ENCODE measurements at places on chromosomes 7 and 10.
A peak's percentile ranks its signal among the peaks of the same experiment; 100 is the strongest.

DNA sequence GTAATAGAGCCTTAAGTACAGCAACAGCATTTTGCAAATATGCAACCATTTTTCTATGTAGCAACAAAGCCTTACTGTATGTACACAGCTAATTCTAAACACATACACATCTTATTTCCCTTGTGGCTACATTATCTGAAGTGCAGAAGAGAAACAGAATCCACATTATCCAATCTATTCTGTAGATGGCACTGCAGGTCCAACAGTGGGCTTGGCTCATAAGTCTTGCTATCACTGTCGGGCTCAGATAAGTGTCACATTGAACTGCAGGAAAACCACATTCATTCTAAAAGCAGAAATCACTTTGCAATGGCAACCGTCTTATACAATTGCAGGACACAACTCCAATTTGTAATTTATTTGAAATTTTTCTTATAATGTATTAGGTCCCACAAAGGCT, 109.8 kb upstream of the NOBOX start:
- peak; percentile 35 for DNase-seq

DNA sequence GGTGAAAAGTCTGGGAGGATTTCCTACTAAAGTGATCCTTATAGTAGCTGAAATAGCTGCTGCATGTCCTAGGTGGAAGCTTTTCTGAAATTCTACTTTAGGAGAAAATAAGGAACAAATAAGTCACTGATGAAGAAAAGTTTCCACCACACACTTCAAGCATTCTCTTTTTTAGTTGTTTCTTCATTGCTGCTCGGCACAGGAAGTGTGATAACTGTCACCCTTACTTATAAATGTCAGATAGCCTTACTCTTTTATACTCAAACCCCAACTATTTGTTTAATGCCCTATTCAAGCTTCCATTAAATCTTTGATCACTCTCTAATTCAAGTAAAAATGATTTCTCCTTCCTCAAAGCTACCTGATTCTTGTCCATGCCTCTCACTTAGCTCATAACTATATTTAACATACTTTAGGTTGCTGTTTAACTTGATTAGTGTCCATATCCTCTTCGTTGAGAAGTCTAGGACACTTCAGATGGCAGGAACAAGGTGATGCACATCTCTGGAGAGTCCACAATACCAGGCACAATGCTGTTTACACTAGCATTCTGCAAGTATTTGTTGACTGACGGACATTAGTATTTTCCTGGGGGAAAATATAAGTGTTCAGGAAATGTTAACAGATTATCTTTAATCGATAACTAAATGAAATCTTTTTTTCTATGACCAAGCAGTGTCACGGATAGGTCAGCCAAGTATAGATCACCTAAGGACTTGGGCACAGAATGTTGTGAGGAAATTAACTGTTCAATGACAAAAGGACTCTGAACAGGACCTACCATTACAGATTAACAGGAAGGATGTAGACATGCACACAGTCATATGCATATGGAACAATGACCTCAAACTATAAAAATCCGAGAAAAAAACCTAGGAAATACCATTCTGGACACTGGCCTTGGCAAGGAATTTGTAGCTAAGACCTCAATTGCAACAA, 67.4 kb downstream of the ZNF438 start:
- no peak for DNase-seq

DNA sequence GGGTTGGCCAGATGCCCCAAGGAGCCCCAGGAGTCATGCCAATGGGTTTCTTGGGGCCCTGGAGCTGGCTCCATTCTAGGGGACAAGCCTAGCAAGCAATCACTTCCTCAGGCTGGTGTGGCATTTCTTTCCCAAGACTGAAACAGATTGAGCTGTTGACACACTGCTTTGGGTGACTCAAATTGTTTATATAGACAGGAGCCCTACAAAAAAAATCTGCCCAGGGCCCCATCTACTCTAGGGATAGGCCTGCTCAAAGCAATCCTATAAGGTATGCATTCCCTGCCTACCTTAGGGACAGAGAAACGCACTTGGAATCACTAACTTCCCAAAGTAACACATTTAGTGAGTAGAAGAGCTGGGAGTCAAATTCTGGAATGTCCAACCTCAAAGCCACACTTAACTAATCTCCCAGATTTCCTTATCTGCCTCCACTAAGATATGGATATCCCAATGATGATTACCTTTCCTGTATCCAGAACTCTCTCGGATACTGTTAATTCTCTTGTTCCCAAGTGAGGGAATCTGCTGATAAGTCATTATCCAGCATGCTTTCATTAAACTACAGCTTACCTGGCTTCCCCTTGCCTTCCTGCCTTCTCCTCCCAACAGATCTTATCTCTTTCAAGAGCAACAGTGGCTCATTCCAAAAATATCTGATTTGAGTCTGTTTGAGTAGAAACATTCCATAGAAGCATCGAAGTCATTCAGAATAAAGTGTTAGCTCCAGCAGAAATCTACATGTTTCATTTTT, 3.1 kb downstream of the ABLIM1 start:
- DNase-seq: no peak

DNA sequence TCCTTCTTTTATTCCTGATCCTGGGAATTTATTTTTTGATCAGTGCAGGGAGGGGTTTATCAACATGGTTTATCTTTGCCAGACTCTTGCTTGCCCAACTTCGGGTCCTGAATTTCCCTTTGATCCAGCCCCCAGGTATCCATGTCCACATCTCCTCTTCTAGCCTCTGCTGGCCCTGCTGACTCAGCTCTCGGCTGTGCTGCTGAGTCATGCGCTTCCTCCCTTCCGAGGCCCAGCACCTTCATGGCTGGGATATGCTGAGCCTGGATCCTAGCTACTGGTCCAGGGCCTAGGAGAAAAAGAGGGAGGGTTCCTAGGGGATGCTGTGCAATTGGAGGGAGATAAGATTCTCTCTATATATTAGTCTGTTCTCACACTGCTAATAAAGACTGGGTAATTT, 380.7 kb upstream of the SHH start:
- DNase-seq: no peak

DNA sequence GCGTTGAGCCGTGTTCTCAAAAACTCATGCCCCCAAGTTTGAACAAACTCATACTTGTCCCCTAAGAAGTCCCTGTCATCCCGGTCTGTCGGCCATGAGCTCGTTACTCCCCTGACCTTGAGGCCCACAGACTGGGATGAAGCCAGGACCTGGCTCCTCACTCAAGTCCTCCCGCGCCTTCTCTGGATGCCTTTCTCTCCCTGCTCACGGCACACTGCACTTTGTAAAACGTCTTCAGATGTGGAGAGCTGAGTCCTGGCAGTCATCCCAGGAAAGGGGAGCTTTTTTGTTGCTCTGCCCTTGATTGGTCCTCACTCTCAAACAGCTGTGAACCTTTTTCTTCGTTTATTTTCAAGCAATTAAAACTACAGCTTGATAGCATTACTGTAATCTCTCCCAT, 110.8 kb downstream of the JAZF1 start:
- no peak for DNase-seq

DNA sequence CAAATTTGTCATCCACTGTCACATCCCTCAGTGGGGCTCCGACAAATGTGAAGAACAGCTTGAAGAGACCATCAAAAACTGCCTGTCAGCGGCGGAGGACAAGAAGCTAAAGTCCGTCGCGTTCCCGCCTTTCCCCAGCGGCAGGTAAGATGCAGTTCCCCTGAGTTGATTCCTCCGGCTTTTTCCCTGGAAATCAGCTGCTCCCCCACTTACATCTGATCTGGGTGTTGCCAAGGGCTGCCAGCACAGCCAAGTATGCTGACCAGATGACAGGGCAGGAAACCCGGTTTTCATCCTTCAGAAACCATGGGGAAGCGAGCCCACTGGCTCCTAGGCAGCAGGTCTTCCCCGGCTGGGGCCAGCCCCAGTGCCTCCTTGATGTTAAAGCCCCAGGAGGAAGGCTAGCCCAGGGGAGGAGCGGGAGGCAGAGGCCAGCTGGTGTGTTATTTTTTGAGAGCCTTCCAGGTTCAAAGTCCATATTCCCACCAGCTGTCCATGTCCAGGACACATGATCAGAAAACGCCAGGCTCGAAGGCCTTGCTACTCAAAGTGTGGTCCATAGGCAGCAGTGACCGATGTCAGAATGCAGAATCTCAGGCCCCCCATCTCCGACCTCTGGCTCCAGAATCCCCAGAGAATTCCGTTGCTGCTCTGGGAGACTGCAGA, 23.4 kb downstream of the AIFM2 start:
- no peak for DNase-seq

GRCh38 chr7:27971171-27971812, 209.3 kb downstream of the JAZF1 start:
- no peak for DNase-seq

DNA sequence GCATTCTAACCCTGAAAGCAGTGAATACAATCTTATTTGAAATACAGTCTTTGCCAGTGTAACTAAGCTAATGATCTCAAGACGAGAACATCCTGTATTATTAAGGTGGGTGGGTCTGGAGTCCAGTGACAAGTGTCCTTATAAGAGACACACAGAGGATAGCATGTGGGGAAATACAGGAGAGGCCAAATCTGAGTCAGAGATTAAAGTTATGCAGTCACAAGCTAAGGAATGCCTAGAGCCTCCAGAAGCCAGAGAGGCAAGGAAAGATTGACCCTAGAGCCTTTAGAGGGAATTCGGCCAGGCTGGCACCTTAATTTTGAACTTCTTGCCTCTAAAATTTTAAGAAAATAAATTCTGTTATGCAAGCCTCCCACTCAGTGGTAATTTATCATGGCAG, 87.5 kb upstream of the HGF start:
- DNase-seq: no peak

GRCh38 chr10:95312986-95313495, 22.2 kb upstream of the PDLIM1 start:
- no peak for DNase-seq

DNA sequence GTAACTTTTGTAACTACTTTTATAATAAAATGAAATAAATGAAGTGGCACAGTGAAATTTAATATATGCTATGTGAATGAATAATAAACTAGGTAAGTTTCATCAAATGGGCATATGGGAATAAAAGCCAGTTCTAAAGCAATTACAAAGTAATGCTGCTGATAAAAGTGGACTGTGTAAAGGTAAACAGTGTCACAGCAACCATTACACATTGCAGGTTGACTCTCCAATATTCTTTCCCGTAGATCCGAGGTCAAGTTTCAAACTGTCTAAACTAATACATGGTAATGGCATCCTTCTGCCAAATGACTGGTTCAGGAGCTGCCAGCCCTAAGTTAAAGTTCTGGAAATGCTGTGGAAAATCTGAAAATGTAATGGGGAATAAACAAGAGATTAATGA, 6.0 kb downstream of the HIBADH start:
- no peak for DNase-seq

- no peak for DNase-seq
Measured at GRCh38 chr10:110007161-110007700, 553 bp upstream of the ADD3 start.

DNA sequence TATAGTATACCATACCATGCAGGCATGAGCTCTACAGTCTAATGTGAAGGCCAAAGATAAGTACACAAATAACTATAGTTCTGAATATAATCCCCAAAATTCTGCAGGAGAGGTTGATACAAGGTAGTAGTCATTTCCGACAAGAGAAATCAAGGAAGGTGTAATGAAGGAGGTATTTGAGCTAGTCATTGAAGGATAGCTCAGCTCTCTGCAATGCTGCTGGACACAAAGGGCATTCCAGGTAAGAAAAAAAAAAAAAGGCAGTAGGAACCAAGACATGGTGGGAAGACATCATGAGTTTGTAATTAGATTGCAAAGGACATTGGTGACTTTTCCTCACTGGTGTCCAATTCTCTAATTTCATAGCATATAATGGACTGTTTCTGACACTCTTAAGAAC, 285.3 kb downstream of the AHR start:
- no peak for DNase-seq

- no peak for DNase-seq
Measured at GRCh38 chr10:3723766-3724165, 61.2 kb downstream of the KLF6 start.

DNA sequence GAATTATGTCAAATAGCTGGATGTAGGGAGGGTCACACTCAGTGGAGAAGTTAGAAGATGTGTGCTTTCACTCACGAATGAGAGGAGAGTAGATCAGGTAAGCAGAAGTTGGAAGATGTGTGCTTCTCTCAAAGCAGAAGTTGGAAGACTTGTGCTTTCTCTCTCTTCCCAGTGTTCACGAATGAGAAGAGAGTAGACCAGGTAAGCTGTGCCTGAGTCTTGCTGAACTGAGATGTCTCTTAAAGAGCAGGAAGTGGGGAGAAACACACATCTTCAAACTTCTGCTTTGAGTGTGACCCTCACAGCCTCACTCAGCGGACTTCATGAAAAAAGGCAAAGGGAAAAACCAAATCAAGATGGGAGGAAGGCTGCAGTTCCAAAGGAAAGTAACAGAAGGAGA, 7.0 kb upstream of the TMEM243 start:
- DNase-seq: no peak

DNA sequence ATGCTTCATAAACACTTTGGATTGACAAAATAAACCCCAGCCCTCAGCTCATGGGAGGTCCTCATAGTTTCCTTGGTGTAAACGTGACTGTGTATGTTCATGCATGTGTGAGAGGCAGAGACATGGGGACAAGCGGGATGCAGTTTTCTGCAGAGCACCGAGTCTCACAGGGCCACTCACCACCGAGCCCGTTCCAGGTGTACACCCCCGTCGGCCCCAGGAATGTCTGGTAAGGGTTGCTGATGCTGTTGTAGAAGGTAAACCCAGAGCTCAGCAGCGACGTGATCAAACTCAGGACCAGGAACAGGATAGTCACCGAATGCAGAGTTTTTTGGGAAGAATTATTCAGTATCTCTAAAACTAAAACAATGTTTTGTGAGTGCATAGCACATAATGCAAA, 9.2 kb downstream of the CLRN3 start:
- DNase-seq: no peak
